ENCODE measurements at places on chromosomes 16 and 17.

DNA sequence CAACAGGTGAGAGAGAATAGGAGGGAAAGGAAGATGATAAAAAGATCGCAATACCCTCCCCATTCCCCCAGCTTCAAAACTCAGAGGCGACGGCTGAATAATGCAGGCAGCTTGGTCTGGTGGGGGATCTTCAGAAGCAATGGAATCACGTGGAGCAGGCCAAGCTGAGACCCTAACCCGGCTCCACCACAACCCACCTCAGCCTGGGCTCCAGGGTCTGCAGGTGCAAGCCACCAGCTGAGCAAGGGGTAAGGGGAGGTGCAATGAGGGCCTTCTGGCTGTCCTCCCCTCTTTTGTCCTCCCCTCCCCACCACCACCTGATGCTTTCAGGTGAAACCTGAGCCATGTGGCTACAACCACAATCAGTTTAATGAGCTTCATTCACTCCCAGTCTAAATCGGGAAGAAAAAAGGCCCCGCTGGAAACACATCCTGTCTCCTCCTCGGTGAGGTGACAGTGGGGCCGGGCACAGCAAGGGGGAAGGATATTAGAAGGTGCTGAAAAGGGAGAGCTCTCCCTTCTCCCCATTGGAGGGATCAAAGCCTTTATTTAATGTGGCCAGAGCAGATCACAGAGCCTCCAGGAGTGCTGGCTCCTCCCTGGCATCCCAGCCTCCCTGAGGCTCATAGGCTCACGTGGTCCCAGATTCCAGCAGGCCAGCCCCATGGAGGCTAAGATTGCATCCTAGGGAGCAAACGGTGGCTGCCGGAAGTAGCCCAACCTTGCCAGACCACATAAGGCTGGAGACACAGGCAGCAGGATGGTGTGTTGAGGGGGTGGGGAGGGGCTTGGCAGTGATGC lies 261.0 kb downstream of the SOX9 start:
- no peak for DNase-seq

DNA sequence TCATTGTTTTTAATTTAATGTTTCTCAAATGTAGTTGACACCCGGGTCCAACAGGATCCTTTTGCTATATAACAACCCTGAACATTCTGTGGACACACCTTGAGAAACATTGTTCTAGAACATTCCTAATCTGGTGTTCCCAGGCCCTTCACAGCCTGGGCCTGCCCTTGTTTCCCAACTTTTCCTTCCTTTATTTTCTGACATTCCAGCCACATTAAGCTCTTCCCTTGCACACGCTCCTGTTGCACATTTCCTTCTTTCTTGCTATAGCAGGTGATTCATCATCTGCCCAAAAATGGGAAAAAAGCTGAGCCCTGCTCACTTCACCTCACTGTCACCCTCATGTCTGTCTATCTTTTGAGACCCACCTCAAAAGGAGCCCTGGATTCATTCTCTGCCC lies 67.9 kb upstream of the MARCHF10 start:
- no peak for DNase-seq

- no peak for DNase-seq
Observed at GRCh38 chr17:78397681-78398101, 19.2 kb downstream of the PGS1 start.

DNA sequence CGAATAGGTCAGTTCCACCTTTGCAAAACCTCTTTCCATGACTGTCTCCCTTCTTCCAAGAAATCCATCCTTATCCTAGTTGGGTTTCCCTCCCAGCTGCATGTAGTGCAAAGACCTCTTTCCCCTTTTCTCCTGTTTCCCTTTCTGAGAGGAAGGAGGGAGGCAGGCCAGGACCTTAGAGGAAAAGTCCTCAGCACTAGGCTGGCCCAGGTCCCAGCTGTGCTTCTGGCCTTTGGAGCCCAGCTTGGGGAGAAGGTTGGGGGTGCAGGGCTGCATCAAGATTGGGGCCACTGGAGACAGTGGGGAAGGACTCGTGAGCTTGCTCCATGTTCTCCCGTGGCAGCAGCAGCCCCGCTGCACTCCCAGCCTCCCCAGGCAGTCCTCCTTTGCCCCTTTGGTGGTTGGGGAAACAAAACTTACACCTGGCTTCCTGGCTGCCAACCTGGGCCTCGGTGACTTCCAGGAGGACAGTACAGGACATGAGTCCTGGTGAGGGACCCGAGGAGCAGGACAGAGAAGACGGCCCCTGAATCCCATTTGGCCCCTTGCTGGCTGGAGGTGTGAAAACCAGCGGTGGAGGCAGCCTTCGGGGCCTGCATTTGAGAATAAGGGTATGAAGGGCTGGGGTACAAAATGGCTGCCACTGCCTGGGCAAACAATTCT lies 481 bp downstream of the HEXIM2 start:
- DNase-seq = no peak

DNA sequence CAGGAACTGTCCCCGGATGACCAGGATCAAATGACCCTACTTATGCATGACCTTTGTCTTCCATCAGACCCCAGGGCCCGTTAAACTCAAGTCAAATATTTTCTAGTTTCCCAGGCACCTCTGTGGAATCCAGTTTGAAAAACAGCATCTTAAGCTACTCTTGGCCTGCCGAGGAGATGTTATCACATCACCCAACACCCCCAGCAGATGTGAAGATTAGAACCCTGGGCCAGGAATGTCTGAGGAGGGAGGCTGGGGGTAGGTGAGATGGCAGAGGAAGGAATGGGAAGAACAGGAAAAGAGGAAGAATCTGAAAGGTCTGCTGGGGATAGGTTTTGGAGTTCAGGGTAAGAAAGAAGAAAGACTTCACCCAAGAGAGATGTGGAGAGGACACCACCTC lies 79.2 kb downstream of the AXIN2 start:
- no peak for DNase-seq

GRCh38 chr17:72764632-72765041 lies 327.9 kb downstream of the SLC39A11 start:
- DNase-seq = no peak

- DNase-seq = no peak
Observed at GRCh38 chr16:2191446-2191706, 5.0 kb downstream of the CASKIN1 start.

GRCh38 chr17:1231456-1231855 lies 38.8 kb upstream of the BHLHA9 start:
- no peak for DNase-seq

- DNase-seq = no peak
Observed at GRCh38 chr17:71725811-71726210, 395.0 kb upstream of the SOX9 start.

GRCh38 chr17:1471911-1472821 lies 16.1 kb upstream of the CRK start:
- no peak for DNase-seq

DNA sequence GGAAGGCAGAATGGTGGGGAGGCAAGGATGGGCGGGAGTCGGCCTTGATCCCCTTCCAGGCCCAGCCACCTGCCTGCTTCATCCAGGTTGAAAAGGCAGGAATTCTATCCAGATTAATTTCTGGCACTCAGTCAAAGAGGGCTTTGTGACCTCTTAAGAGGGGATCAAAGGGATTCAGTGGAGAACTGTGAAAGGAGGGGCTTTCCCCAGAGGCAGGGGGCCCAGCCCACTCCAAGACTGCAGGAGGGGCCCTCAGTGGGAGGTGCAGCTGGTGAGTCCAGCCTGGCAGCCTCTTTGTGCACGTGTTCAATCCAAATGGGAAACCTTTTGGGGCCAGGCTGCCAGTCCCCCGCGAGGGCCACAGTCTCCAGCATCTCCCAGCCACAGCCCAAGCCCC lies 148.5 kb upstream of the PLCG2 start:
- no peak for DNase-seq

GRCh38 chr17:49132317-49132698 lies 261 bp upstream of the B4GALNT2 start:
- no peak for DNase-seq

DNA sequence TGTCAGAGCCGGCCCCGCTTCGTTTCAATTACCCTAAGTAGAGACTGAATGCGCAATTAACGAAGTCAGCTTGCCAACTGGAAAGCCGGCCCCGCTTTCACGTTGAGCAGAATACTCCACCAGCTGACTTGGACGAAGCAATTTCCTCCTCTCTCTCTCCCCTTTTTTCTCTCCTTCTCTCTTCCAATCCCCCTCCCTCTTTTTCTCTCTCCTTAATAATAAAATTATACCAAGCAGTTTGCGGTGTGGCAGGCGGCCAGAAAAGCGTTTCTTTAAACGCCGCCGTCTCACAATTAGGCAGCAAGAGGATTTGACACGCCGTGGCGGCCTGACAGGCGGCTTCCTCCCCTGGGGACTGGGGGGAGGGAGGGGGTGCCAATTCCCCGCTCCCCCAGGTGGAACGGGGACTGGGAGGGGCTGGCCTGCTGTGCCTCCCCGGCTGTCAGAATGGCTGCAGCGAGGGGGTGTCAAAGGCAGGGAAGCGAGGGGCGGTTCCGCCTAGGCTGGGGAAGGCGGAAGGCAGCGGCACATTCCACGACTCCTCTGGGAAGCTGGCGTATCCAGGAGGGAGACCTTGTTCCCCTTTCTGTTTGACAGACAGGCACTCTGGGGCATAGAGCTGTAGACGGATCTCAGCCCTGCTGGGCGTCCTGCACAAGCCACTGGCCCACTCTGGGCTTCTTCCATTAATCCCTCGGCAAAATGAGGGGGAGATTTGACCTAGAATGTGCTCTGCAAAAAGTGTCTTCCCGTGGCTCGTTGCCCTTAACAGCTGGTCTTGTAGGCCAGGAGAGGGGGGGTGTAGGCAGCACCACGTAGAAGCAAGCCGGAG lies 52.7 kb downstream of the SREBF1 start:
- DNase-seq = peak; percentile 58

DNA sequence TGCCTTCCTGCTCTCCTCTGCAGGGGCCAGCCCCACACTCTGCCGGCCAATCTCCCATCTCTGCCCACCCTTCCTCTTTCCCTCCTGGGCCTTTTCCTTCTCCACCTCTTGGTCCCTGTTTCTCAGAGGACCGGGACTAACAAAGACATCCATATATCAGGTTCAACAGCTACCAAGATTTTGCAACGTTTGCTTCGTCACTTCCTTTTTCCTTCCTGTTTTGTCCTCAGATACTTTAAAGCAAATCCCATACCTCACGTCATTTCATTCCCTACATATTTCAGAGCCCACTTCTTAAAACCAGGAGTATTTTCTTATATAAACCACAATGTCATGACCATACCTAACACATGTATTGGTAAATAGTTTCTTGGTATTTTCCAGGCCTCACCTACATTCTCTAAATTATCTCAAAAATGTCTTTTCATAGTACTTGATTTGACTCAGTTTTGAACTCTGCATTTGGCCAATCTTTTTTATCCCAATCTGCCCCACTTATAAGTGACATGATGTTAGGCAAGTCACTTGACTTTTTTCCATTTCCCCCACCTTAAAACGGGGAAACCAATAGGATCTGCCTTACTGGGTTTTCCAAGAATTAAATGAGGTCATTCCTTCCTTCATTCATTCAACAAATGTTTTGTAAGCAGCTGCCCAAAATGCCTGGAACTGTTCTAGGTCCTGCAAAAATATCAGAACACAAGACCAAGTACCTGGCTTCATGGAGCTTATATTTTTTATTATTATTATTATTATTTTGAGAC lies 7.2 kb upstream of the USP10 start:
- no peak for DNase-seq

DNA sequence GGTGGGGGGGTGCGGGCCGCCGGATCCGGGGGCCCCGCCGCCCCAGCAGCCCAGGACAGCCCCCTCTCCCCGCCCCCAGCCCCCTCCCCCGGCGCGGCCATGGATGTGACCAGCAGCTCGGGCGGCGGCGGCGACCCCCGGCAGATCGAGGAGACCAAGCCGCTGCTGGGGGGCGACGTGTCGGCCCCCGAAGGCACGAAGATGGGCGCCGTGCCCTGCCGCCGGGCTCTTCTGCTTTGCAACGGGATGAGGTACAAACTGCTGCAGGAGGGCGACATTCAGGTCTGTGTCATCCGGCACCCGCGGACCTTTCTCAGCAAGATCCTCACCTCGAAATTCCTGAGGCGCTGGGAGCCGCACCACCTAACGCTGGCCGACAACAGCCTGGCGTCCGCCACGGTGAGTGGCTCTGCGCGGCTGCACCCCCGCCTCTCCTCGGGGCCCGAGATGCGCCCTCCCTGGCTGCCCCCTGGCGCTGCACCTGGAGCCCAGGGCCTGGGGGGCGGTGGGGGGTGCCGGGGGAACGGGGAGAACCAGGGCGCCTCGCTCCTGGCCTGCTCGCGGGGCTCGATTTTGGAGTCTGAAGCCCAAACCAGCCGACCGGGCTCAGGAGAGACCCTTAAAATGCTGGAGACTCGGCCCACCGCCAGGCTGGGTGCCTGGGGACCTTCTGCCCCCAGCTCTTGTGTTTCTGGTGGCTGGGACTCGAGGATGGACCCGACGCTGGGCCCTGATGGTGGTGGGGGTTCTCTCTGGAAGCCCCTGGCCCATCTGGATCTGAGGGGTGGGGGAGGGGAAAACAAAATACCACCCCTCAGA lies 744 bp downstream of the CMIP start:
- DNase-seq = no peak

DNA sequence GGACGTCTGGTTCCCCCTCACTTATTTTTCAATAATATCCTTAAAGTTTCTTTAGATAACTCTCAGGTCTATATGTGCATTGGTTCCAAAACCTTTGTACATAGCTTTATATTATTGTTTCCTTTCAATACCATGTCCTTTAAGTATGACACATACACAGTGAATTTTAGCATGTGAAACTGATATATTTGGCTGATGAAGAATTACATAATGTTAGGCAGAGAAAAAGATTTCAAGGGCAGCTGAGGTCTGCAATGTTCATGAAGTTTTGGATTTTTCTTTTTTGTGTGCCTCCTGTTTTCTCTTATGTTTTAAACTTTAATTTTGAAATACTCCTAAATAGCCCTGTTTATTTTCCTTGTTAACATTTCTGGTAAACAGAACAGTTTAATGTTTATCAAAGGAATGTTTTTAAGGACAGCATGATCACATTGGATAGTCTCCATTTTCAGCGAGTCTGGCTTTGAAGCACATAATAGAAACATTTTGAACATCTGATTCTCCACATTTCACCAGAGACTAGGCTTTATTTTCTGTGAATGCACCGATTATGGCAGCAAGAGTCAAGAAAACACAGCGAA lies 32.9 kb upstream of the FBXO47 start:
- no peak for DNase-seq

- DNase-seq = no peak
Observed at GRCh38 chr17:77827039-77827438, 131.5 kb upstream of the TNRC6C start.
